HT1080 (cell line): ENCODE measurements at places on chromosomes 16 and 17. TPM values are rescaled to one million over a fixed set of nuclear protein-coding genes. Genes with fewer than 3 reads are reported as not detected.

Gene NOD2
- total RNA-seq, result not detected in 2 replicates

DNA sequence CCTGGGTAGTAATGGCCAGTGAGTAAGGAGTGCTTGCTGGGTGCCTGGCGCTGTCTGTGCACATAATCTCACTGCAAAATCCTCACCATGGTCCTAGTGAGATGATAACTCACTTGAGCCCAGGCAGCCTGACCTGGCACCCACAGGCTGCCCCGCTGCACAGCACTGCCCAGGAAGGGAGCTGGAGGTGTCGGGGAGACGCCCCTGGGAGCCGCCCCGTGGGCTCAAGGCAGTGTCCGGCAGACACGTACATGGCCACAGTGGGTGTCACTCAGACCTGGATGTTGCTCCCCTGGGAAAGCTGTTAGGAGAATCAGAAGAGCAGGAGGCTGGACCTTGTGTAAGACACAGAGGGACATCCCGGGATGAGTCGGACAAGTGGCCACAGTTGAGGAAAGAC is 44.2 kb downstream of the BEAN1 start:
- no peak for DNase-seq

DNA sequence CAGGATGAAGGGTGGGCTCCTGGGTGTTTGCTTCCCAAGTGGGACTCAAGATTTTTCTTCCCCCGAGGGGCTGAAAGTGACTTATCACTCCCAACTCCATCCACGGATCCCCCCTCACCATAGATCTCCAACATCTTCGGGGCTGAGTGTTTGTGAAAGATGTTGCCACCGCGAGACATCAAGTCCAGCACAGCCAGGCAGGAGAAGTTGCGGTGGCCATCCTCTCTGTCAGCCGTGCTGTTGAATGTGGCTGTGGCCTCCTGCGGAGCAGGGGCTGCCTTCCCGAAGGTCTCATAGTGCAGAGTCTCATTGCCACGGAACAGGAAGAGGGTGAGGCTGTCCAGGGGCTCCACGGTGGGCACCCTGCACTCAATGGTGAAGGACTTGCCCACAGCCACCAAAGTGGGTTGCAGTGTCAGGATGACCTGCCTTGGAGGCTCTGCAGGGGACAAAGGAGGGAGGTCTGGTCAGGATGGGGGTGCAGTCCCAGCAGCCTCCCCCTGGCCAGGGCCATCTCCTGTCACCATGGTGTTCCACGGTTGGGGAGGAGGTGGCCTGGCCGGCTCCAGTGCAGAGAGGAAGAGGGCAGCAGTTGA is 5.5 kb downstream of the PRR29 start:
- no peak for DNase-seq

Gene P2RX1
- not detected in 2 replicates for total RNA-seq

- DNase-seq, result no peak
Observed at GRCh38 chr17:44614862-44615261, 41.4 kb upstream of the MEIOC start.

- DNase-seq, result no peak
Observed at GRCh38 chr17:37050920-37051319, 102.2 kb downstream of the AATF start.

Gene SLC2A4
- 0.03 TPM in 1 of 2 replicates, not detected in the other for total RNA-seq

DNA sequence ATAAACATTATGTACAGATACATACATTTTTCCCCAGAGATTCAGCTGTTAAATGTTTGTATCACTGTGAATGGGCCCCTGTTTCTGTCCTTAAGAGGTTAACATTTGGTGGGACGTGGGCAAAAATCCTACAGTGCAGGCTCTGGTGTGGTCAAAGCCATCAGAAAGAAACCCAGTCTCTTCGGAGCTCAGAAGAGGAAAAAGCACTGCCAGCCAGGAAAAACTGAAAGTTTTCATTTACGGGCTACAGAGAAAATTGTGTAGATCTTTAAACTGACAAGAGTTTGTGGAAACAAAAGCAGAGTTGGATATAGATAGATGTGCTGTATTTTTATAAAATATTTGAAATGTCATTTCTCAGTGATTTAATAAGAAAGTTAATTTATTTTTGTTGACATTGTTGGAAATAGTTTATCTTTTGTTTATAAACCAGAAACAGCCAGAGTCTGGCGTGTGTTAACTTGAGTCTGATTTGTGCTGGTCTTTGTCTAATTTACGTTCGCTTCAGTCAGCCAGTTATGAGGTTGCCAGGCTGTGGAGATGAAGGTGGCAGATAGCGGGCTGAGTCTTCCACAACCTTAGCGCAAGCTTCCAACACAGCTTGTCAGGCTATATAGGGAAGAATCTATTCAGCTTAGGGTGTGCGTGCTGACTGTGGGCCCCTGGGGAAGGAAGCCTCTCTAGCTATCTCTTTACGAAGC is 9.5 kb upstream of the TEKT3 start:
- no peak for DNase-seq

DNA sequence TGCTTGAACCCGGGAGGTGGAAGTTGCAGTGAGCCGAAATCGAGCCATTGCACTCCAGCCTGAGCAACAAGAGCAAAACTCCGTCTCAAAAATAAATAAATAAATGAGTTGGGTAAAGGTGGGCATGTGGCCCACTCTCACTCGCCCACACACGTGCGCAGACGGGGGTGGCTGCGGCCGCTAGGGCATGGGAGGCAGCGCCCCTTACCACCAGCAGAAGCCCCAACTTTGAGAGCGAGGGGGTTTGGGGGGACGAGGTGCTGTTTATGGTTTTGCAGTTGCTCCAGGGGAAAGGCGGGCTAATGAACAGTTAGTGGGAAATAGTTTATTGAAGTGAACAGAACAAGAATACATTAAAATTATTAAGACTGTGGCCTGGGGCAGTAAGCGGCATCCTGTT is 14.9 kb upstream of the RBFOX3 start:
- DNase-seq, result no peak

- DNase-seq, result no peak
Observed at GRCh38 chr17:73356561-73357170, 44.9 kb upstream of the CDC42EP4 start.

DNA sequence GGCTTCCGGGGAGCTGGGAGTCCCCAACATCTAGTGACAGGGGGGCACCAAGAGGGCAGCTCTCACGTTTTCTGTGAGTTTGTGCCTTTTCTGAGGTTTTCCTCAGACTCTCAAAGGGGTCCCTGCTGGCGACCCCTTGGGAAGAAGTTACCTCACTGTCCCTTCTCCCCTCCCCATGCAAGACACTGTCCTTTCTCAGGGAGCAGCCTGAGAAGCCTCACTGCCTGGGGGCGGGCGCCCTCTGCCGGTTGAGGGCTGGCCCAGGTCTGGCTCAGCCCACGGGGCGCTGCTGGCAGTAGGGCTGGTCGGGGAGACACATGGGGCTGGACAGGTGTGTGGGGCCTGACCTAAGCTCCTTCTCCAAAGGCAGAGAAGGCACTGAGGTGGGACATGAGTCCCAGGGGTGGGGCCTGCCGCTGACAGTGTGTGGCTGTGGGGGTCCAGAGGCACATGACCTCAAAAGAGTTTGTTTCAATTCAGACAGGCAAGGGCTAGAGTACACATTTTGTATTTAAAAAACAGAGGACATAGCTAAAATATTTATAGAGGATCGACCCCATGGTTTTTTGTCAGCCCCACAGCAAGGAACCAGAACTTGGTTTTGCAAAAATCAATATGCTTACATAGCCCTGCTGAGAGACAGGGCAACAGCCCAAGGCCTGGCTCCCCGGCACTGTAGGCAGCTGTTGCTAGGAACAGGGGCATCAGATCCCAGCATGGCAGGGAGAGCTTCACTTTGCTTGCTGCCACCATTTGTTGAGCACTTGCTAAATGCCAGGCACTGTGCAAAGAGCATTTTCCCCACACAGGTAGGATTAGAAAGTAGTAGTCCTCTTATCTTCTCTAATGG is 18.5 kb upstream of the ALDH3A1 start:
- peak; percentile 35 for DNase-seq

DNA sequence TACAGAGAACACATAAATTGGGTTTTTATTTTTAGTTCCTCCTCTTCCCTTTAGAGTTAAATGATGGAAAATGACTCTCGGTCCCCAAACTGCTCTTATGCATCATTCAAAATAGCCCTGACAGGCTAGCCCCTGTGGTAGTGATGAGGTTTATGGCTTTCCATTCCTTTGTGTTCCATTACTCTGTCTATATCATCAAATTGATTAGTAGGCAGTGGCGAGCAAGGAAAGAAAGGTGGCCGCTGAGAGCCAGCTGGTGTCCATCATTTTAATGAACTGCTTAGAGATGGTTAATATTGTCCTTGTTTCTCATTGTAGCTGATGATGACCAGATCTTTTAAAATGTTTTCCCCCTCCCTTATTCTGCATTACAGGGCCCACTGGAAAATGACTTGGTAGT is 179.5 kb downstream of the PHKB start:
- no peak for DNase-seq

DNA sequence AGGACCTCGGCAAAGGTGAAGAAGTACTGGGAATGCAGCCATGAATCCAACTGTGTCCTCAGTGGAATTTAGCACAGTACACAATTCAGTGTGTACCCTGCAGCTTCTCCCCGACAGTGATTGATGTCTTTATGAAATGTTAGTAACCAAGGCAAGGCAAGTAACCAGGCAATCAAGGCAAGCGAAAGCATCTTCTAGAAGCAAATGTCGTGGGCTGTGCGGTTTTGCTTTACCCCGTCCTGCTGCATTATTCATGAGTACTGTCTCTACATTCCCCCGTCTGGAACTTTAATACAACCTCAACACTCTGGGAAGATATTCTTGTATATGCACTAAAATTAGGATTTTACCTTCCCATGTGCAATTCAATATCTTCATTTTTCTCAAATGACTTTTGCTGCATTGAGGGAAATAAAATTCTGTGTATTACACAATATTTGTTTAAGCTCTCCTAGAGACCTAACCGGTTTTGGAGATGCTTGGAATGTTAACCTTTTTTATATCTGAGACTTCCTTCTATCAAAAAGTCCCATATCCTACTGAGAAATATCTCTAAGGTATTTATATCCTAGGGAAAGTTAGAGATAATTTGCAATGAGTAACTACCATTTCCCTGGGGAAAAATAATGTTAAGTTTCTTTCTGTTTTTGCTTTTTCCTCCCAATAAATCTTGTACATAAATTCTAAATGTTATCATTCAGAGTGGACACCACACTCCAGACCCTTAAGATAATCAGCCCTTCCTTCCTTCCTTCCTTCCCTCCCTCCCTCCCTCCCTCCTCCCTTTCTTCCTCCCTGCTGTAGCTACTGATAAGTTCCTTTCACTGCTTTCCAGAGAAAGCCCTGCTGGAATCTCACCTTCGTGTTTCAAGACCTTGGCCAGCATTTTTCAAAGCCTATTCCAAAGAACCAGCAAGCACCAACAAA is 51.9 kb upstream of the ADORA2B start:
- DNase-seq, result no peak

- no peak for DNase-seq
Observed at GRCh38 chr17:80795090-80795580, 196.5 kb upstream of the CHMP6 start.

GRCh38 chr16:4593086-4593485 is 21.6 kb downstream of the UBALD1 start:
- DNase-seq, result no peak

- no peak for DNase-seq
Observed at GRCh38 chr17:64002658-64003525, 4.7 kb downstream of the PRR29 start.

- no peak for DNase-seq
Observed at GRCh38 chr17:41464173-41464572, 3.0 kb downstream of the KRT32 start.

DNA sequence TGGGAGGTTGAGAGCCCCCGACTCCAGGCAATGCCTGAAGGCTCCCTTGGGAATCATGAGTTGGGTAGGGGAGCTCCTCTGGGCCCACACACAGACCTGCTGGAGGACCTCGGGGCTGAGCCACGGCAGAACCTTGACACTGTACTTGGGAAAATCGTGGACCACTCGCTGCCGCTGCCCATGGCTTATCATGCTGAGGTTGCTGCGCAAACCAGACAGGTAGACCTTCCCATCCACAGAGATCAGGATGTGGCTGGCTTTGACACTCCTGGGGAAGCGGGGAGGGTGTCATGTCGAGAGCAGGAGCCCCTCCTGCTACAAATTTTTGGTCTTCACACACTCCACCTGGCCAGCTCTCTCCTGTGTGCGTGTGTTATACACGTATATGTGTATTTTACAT is 7.2 kb upstream of the LIMD2 start:
- no peak for DNase-seq

DNA sequence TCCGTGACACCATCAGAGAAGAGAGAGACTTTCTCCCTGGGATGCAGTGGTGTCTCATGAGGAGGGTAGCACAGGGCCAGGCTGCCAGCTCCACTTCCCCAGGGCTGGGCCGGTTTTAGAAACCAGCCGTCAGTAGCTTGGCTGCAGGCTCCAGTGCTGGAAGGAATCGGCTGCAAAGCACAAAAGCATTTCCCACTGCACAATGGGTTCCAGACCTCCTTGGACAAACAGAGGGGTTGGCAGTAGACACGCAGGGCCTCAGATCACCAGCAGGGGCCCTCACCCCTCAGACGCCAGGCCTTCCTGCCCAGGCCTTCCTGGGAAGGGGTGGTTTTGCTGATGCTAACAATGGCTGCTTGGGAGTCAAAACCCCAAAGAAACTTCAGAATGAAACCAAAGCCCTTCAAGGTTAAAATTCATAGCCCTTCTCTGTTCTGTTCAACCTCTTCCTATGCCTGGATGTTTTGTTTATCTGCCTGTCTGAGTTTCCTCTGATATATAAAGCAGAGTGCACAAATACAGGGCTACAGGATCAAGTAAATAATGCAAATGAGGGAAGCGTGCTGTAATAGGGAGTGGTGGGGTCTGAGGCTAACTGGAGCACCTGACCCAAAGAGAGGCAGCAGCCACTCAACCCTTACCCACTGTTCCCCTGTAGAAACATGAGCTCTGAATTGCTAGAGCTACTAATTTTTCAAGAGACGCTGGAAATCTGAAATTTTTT is 26.2 kb downstream of the TEKT5 start:
- peak; percentile 36 for DNase-seq
